Regular cardiac myocyte (primary cell): ENCODE measurements at places on chromosomes 3 and 15. TPM values are rescaled to one million over a fixed set of nuclear protein-coding genes. Genes with fewer than 3 reads are reported as not detected.

Gene CACNA2D2
- total RNA-seq: not detected in 2 replicates

Gene IFT122
- total RNA-seq: 19.7 and 21.1 TPM in 2 replicates

Gene AQP9
- under 0.01 TPM in 1 of 2 replicates, not detected in the other for total RNA-seq

Gene GALNT15
- total RNA-seq: 4.0 and 27.1 TPM in 2 replicates

Gene COL6A5
- not detected in 2 replicates for total RNA-seq

Gene NEDD4
- total RNA-seq: 32.1 and 39.9 TPM in 2 replicates

Gene HGD
- total RNA-seq: 1.7 and 2.5 TPM in 2 replicates

Gene AADAC
- total RNA-seq: 1.9 and 7.0 TPM in 2 replicates

Gene IMPG2
- under 0.01 and 0.56 TPM in 2 replicates for total RNA-seq

Gene BFSP2
- not detected in 2 replicates for total RNA-seq

Gene CLDN18
- total RNA-seq: not detected in 2 replicates

Gene GOLGA6L1
- not detected in 2 replicates for total RNA-seq

Gene SLC25A38
- 18.4 and 22.3 TPM in 2 replicates for total RNA-seq

Gene POLR2M
- total RNA-seq: 139 and 319 TPM in 2 replicates

Gene RASL12
- 0.19 and 1.1 TPM in 2 replicates for total RNA-seq

Gene GOLGA6L7
- total RNA-seq: not detected in 2 replicates

Gene FOXB1
- not detected in 2 replicates for total RNA-seq

Gene SNTN
- total RNA-seq: not detected in 2 replicates

Gene USF3
- total RNA-seq: 3.8 and 4.5 TPM in 2 replicates

Gene LRTM1
- total RNA-seq: not detected in 2 replicates

Gene TTLL13
- total RNA-seq: not detected in 2 replicates

Gene SNUPN
- total RNA-seq: 33.9 and 34.7 TPM in 2 replicates

Gene ACKR4
- total RNA-seq: 0.96 and 6.8 TPM in 2 replicates

Gene HIGD2B
- not detected in 2 replicates for total RNA-seq

Gene CCDC54
- not detected in 2 replicates for total RNA-seq

Gene THOC7
- 40.9 and 48.5 TPM in 2 replicates for total RNA-seq

Gene LRRN1
- under 0.01 TPM in 2 replicates for total RNA-seq

Gene NPHP3
- 25.4 and 26.6 TPM in 2 replicates for total RNA-seq

Gene SLC28A2
- under 0.01 TPM in 1 of 2 replicates, not detected in the other for total RNA-seq

Gene GFM1
- total RNA-seq: 35.5 and 49.8 TPM in 2 replicates

Gene WDR93
- under 0.01 TPM in 1 of 2 replicates, not detected in the other for total RNA-seq

Gene WHAMM
- 4.2 and 5.4 TPM in 2 replicates for total RNA-seq

Gene SYNPR
- not detected in 2 replicates for total RNA-seq

Gene C3orf22
- total RNA-seq: not detected in 2 replicates
